SK-N-SH (cell line): ENCODE measurements at places on chromosomes 13 and 19.

DNA sequence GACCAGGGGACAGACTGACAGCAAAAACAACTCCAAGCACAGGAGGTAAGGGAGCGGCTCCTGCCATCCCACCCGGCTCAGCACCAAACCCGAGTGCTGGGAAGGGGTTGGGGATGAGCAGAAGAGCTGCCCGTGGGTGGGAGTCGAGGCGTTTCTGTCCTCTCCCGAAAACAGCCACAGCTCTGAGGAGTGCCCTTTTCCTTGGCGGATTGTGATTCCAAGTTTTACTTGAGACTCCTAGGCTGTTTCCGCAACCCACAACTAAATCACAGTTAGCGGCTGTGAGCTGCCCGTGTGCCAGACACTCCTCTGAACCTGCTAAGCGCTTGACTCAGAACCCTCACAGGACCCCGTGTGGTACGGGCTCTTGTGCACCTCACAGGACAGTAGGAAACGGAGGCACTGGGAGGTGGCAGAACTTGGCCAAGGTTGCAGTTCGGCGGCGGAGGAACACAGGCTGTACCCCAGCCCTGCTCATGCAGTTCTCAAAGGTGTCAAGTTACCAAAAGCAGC is 21.4 kb downstream of the CFAP97D2 start:
- DNase-seq, result no peak

DNA sequence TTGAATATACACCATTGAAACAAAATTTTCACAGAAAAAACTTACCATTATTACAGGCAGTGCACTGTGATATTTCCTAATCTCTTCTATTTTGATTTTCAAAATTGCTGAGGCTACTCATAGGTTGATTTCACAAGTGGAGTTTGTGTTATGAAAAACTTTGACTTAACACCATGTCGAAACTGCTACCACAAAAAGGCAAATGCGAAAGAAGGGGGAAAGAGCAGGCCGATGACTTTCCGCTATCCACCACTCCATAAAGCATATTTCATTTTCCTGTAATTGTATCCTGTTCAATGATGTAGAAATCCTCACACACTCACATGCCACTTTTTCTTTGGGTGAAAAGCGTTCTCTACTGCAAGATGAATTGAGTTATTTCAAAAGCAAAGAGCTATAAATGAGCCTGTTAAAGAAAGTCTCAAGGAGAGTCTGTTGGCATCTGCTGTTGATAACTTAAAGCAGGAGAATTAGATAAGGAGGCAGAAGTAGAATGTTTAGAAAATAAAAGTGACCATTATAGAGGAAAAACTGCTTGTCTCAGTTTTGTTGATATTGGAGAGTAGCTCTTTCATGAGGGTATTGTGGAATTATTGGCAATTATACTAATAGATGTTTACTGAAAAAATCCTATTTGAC is 18.8 kb downstream of the KL start:
- no peak for DNase-seq

DNA sequence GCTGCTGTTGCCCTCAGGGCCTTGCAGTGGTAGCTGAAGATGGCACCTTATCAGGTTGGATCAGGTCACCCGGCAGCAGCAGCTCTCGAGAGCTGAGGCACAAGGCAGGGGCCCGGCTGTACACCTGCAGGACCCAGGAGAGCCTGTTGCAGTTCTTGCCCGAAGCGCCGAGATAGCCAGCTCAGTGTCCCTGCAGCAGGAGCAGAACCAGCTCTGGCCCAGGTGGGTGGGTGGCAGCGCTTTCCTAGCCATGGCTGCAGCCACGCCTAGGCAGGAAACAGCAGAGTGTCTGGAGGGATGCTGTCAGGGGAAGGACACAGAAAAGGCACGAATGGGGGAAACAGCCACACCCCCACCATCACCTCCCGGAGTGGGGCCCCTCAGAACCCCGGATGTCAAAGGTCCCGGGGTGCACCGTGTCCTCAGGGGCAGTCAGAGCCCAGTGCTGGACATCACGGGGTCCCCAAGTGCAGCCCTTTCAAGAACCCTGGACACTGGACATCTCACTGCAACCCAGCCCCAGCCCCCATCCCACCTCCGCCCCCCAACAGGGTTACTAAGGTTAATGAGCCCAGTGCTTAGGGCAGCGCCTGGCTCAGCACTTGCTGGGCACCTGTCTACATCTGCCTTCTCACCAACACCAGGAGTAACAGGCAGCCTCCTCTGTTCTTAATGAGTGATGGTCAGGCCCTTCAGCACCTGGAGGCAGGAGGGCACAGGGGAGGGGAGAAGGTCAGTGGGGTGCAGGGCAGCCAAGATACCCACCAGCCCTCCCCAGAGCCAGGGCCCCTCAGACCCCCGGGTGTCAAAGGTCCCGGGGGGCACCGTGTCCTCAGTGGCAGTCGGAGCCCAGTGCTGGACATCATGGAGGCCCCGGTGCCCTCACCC is 8.7 kb downstream of the ACP4 start:
- peak; percentile 26 for DNase-seq

DNA sequence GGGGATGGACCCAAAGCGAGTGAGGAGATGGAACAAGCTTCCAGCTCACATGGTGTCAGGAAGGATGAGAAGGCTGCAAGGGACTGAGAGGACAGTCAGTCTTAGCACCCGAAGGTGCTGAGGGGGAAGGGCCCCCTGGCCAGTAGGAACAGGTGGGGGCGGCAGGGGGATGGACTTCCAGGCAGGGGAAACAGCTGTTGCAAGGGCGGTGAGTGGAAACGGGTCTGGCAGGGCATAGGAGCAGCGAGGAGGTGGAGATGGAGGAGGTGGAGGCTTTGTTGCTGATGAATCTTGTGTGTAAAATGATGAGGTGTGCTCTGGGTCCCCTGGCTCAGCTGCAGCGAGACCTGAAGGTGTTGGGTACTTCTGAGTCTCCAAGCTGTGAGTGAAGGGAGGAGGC is 1.2 kb downstream of the MAP1S start:
- no peak for DNase-seq

DNA sequence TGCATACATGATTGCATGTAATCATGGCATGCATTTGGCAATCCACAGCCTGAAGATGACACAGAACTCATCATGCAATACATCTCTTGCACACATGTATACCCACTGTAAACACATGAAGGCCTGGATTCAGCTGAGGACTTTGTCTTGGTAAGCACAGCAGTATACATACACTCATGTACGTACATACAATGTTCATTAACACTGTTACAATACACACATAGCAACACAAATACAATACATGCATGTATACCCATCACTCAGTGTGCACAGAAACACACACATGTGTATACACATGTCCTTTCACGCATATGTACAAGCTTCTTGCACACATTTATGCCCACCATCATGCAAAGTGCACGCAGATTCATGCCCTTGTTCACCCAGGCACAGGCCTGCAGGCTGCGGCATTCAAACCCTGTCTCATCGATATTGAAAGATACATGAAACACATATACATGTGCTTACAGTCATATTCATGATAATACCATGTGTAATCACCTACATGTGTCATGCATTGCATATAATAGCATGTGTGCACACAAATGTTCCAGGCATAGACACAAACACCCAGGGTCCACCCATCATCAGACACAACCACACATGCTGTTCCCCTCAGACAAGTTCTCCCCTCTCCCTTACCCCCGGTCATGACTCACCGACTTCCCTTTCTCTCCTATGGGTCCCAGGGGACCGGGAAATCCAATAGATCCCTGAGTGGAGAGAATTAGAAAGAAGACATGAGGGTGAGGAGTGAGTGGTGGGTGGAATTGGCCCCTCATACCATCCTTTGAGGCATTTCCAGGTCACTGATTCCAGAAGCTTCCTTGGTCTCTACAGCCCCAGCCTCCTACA is 28.7 kb downstream of the COL5A3 start:
- DNase-seq, result no peak
